ENCODE measurements at places on chromosomes 1 and 21.

DNA sequence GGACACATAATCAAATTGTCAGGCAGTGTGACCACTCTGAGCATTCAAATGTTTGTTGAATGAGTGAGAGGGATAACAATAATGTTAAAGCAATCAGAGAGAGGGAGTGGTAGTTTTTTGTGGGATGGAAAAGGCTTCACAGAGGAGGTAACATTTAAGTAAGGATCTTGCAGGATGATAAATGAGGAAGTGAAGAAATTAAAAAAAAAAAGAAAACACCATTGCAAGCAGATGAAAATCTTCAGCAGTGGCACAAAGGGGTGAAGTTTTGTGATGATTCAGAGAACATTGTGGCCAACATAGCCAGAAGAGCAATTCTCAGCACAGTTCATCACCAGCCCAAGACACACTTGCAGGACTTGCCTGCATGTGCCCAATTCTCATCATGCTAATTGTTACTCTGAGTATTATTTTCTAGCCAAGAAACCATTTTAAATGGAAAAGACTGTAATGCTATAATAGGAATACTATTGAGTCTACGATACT lies 35.0 kb downstream of the OVGP1 start:
- no peak for DNase-seq

- DNase-seq: no peak
These were observed 235.9 kb downstream of the TPR start for GRCh38 chr1:186139115-186139514.

DNA sequence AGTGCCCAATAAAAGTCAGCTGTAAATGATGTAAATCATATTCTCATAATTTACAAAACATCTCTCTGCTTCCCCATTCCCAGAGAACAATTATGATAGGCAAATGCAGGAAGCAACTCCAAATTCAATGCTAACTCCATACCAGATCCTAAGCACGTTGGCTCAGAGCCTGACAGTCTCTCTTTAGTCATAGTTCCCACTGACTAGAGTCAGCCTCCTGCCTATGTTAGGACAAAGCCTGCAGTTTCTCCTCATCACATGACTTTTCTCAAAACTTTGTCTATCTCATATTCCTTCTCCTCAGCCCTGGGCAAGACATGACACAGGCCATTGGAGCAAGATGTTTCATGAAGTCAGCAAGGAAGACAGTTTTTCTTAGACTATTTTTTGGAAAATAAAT lies 101.5 kb upstream of the COL24A1 start:
- DNase-seq: no peak

DNA sequence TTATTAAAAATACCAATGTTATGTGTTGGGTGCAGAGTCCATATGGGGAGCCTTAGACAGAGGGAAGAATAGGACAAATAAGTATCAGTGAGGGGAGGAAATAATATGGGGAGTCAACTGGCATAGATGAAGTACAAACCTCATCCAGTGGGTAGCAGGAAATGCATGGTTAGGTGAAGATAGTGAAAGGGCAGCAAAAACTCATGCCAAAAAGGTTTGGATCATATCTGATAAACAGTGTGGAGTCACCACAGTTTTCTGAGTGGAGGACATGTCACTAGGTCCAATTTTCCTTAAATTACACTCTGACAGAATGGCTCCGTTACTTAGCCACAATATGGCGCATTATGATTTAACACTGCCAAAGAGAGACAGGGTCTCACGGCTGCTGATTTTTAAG lies 10.3 kb downstream of the DUSP23 start:
- no peak for DNase-seq

- DNase-seq: no peak
These were observed 181.2 kb upstream of the GALNT2 start for GRCh38 chr1:229885568-229886495.
